Psoas muscle (tissue), 8 donors: ENCODE measurements at places on chromosomes 5 and 9. TPM values are rescaled to one million over a fixed set of nuclear protein-coding genes. Genes with fewer than 3 reads are reported as not detected.

GDNF gene
- polyA plus RNA-seq, result 7.0 TPM

SOHLH1 gene
- polyA plus RNA-seq, result not detected

PCDHB12 gene
- polyA plus RNA-seq, result 0.21 TPM

SPINK4 gene
- 0.34 TPM for polyA plus RNA-seq

SOX30 gene
- polyA plus RNA-seq, result 0.01 TPM

DNA sequence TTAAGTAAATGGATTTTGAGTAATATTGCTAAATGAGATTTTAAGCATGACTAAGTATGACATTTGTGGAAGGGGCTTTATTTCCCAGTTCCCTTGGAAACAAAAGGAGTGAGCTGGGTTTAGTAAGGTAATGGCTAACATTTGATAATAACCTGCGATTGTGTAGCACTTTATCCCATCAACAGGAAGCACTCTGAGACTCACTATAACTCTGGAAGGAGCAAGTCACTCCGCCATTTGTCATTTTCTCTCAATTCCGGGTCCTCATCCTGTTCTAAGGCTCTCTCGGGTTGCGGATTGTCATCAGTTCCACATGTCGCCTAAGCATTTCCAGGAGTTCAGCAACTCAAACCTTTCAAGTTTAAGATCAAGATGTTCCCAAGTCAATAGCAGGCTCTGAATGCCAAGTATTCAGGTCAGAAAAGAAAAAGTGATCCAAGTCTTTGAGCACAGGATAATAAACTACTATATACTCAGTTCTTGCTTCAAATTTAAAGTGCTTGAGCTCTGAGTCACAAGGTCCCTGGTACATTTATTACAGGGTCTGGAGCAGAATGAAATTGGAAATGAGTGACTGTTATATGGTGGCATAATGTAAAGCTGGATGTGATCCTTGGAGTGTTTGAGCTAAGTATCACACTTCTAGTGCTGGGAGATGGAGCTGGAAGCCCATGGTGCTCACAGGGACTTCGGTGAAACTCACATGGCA lies 39.3 kb downstream of the CAPSL start:
- H3K4me1 ChIP-seq, result no peaks in the 10 kb centered on the region
- no peaks in the 10 kb centered on the region for H3K36me3 ChIP-seq

GRCh38 chr9:124202447-124202971 lies 55.2 kb upstream of the NEK6 start:
- H3K27ac ChIP-seq, result no peak overlapping the region
- no peaks in the 10 kb centered on the region for H3K36me3 ChIP-seq
- no peak overlapping the region for H3K4me3 ChIP-seq
- DNase-seq, result peak; percentile 59
- H3K4me1 ChIP-seq, result no peaks in the 10 kb centered on the region
- H3K27me3 ChIP-seq, result peaks cover 5% of the 10 kb centered on the region

DNA sequence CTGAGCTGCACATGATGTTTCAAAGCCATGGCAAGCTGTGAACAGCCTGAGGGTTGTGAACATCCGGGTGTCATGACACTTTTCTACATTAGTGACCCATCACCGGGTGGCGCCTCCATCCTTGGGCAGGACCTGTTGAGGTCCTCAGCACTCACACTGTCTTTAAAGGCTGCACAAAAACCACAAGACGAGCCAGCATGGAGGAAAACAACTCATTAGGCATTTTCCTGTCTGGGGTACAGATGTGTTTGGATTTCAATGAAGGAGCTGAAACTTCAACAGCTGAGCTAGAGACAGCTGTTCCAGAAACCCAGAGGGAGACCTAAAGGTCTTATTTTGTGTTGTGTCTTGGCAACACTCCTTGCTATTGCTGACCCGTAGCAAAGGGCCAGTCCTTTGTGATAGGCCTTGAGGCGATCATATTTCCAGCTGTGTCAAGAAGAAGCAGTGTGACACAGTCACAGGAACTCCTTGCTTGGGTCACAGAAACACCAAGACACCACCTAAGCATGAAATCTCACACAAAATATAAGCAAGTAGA lies 151.8 kb upstream of the VLDLR start:
- H3K4me3 ChIP-seq, result no peak overlapping the region
- H3K4me1 ChIP-seq, result peaks cover 8% of the 10 kb centered on the region
- H3K36me3 ChIP-seq, result no peaks in the 10 kb centered on the region
- no peaks in the 10 kb centered on the region for H3K27me3 ChIP-seq
- DNase-seq, result no peak
- H3K27ac ChIP-seq, result no peak overlapping the region
